Activated T-cell treated with anti-CD3 and anti-CD28 coated beads for 24 hours (primary cell): ENCODE measurements at places on chromosomes 1 and 21.

GRCh38 chr1:219298571-219299148, 125.0 kb downstream of the LYPLAL1 start:
- no peak for DNase-seq

DNA sequence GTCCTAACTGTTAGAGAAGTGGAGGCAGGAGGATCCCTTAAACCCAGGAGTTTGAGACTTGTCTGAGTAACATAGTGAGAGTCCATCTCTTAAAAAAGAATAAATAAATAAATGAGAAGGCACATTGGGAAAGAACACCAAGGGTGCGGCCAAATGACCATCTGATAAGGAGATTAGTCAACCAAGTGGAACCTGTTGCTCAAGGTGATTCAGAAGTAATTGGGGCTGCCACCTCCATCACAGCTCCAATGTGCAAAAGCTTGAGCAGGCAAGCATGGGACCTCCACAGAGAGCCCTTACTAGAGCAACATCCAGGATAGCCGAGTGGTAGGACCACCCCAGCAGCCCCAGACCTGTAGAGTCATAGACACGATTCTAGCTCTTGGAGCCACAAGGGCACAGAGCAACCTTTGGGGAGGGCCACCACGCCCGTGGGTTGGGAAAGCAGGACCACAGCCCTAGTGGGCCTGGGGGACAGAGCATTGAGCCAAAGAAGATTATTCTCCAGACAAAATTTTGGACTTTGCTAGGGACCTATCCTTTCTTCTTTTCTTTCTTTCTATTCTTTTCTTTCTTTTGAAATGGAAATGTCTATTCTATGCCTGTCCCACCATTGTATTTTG, 40.9 kb downstream of the KCNK1 start:
- no peak for DNase-seq

GRCh38 chr1:6969762-6970161, 184.5 kb downstream of the CAMTA1 start:
- no peak for DNase-seq

GRCh38 chr1:162902416-162902815, 41.4 kb upstream of the CCDC190 start:
- no peak for DNase-seq

DNA sequence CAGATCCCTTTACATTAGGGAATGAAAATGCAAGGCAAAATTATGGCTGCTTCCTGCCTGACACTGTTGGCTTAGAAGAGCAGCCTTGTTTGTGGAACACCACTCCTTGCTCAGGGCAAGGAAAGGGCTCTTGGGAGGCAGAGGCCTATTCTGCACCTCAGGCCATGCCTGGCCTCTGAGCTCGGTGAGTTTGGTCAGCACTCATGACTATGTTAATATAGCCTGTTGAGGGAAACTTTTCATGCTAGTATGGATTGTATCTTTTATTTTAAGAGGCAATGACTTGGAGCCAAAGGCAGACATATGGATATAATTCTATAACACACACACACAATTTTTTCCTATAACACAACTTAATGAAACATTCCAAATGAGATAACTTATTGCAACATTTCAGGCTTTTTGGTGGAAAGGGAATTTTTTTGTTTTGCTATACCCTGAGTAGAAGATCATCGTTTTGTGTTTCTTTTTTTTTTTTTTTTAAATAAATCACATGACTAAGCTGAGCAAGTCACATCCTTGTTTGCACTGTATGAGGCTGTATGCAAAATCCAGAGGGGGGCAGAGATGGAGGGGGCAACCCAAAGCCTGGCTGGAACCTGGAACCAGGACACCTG, 5.6 kb upstream of the YRDC start:
- no peak for DNase-seq

DNA sequence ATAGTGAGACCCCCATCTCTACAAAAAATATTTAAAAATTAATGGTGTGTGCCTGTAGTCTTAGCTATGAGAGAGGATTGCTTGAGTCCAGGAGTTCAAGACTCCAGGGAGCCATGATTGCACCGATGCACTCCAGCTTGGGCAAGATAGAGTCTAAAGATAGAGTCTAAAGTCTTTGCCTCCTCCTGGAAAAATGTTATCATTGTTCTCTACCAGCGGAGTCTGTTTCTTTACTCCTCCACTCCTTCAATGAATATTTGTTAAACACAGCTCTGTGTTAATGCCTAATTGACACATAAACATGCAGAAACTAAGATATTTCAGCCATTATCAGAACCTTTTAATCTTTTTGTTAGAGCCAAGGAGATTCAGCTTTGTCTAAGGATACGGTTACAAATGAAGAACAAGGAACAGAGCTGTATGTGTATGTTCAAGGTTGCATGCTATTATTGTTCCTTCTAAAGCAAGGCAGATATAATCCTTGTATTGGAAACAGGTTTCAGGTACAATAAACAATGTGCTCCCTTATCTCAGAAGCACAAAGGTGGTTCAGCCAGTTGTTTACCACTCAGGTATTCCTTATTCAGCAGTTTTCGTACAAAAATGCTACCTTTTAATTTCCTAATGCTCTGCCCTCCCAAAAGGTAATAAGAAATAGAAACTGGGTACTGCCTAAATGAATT, 15.4 kb downstream of the OVAAL start:
- DNase-seq = no peak

- no peak for DNase-seq
Measured at GRCh38 chr1:10267319-10267718, 56.9 kb downstream of the KIF1B start.

DNA sequence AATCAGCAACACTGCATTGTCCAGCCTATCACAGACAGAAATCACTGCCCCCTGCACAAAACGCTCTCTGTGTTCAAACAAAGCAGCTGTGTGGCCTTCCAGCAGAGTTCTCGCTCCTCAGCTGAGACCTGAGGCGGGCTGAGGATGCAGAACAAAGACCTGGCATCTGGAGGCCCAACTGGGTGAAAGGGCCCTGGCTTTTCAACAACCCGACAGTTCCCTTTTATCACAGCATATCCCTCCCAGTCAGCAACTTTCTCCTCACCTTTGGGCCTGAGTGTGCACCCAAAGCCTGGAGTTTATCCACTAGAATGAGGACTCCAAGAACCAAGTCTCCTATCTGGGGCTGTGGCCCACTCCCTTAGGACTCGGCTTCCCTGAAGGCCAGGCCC, 42.6 kb upstream of the A3GALT2 start:
- no peak for DNase-seq

GRCh38 chr1:216640100-216640499, 83.1 kb downstream of the ESRRG start:
- no peak for DNase-seq

- no peak for DNase-seq
Measured at GRCh38 chr1:1079408-1080121, 5.5 kb upstream of the RNF223 start.

DNA sequence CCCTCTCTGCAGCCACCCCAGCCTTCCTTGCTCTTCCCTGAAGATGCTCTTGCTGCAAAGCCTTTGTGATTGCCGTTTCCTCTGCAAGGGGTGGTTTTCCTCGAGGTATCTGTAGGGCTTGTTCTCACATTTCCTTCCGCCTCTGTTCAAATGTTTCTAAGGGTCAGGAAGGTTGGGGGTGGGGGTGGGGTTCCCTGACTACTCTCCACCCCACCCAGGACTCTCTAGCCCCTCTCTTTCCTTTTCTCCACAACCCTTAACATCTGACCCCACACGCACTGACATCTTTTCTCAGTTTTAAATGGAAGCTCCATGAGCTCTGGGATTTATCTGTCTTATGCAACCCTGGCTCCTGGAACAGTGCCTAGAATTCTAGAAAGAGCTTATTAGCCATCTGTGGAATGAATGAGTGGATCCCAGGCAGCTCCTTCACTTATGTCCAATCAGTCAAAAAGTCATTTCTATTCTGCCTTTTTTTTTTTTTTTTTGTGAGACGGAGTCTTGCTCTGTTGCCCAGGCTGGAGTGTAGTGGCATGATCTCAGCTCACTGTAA, 27.3 kb upstream of the ZNF362 start:
- DNase-seq = no peak

- DNase-seq = no peak
Measured at GRCh38 chr1:94562519-94563260, 21.1 kb upstream of the F3 start.

DNA sequence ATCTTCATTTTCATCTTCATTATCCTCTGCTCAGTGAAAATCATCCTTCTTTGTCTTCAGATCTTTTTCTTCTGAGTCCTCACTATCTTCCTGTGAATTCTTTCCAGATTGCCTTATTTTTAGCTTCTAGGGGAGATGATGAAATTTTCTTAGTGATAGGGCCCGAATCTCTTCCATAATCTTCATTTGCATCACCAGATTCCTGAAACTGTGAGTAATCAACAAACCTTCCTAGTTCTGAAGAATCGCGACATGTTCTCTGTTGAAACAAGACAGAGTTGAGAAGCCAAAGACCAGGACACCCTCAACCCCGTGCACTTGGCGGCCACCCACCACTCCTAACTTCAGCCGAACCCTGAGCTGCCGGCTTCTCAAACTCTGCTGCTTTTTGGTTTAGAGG, 92.8 kb upstream of the CDC42BPA start:
- no peak for DNase-seq

- no peak for DNase-seq
Measured at GRCh38 chr1:108033550-108033951, 68.6 kb upstream of the VAV3 start.

DNA sequence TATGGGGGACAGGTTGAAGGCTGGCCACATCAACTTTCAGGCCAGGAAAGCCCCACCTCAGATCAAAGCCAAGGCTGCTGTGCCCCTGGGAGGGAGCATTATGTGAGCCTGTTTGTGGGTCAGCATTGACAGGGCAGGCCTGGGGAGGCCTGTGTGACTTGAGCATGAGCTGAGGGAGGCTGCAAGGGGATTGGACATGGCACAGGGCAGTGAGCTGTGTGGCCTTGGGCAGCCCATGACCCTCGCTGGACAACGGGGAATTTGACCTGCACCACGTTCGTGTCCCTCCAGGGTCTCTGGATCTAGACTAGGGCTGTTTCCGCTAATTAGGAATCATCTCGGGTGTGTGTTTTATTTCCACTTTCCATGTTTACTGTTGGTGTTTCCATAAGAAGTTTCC, 17.5 kb upstream of the LEFTY1 start:
- no peak for DNase-seq

GRCh38 chr1:220825819-220826551, 39.3 kb downstream of the MTARC1 start:
- DNase-seq = no peak

GRCh38 chr1:167668108-167668507, 38.1 kb downstream of the RCSD1 start:
- DNase-seq = no peak

DNA sequence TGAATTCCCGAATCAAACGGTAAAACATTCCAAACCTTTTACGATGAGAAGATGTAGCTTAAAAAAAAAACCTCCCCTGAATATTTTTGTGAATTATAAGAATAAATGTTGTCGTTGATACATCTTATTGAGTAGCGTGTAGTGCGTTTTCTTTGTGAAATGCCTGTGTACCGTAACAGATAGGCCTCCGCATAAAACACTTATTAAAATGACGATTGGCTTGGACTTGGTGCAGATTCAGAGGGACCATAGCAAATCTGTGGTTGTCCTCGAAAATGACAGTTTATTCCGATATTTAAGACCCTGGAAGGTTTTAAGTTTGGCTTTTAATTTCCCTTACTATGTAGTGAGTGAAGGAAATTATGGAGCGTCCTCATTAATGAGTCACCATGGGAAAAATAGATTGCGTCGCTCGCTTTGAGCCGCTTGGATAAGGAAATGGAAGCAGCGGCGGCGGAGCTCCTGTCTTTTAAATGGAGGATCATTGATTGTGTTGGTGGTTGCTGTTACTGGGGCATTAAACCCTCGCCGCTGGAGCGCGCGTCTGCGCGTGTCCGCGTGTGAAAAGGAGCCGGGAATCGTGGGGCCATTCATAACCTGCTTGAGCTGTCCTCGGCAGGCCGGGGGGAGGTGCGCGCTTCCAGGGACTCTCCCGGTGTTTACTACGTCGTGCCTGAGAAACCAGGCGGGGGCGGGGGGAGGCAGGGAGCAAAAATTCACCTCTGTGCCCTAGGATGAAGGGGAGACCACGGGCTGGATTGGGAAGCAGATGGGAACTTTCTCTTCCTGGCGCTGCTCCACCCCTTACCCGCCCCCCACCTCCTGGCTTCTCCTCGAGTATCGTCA, 1.6 kb downstream of the SPEN start:
- peak; percentile 56 for DNase-seq

DNA sequence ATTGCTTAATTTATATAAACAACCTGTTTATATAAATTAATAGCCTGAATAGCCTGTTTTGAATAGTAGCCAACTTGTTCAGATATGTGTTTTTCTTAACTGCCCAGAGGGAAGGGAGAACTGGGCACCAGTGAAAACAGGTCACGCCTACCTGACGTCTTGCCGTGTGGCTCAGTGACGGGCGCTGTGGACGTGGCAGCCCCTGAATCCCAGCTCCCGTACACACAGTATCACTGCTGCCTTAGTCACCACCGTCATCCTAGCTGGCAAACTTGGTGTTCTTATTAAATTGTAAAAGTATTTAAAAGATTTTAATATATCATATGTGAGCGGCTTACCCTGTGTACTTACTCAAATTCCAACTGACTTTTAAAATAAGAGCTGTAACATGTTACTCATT, 35.4 kb upstream of the TRAPPC10 start:
- DNase-seq = no peak

DNA sequence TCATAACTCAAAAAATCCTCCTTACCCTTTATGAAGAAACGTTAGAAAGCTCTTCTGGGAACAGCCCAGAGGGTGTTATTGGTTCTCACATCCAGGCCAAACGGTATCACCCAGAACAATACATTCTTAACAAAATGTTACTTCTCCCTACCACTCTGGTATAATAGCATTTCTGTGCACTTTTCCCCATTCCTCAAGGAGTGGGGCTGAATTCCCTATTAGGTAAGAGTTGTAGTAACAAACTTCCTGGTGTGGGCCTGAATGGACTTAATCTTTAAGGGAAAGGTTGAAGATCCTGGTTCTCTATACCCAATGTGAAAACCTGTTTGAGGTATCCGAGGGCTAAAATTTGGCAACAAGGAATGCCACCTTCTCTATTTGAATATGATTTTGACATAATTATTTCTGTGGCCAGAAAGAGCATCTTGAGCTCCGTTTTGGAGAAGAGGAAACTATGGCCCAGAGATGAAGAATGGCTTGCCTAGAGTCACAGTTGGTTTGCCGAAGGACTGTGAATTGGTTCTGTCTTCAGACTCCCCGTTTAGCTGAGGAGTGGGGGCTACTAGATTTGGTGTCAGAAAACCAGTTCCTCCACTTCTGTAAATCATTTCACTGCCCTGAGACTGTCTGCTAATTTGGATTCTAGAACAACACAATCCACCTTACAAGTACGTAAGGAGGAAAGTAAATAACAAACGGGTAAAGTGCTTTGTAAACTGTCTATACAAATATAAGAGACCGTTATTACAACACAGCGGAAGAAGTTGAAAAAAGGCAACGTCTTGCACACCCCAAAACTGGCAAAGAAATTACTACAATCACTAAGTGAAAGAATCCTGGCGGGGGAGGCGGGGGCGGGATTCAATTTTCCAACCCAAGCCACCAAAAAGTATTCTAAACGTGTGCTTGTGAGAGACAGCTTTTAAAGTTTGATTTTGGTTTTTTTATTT, 2.3 kb downstream of the ANP32E start:
- DNase-seq = peak; percentile 31

- no peak for DNase-seq
Measured at GRCh38 chr1:227753999-227754711, 18.9 kb downstream of the SNAP47 start.

GRCh38 chr21:42586406-42586805, 67.0 kb upstream of the PDE9A start:
- no peak for DNase-seq
